Stimulated activated CD8-positive, alpha-beta memory T cell treated with anti-CD3 and anti-CD28 coated beads, Interleukin-15, amount 100 ng/mL, for 24 hours (primary cell): ENCODE measurements at places on chromosomes 6 and 20.

DNA sequence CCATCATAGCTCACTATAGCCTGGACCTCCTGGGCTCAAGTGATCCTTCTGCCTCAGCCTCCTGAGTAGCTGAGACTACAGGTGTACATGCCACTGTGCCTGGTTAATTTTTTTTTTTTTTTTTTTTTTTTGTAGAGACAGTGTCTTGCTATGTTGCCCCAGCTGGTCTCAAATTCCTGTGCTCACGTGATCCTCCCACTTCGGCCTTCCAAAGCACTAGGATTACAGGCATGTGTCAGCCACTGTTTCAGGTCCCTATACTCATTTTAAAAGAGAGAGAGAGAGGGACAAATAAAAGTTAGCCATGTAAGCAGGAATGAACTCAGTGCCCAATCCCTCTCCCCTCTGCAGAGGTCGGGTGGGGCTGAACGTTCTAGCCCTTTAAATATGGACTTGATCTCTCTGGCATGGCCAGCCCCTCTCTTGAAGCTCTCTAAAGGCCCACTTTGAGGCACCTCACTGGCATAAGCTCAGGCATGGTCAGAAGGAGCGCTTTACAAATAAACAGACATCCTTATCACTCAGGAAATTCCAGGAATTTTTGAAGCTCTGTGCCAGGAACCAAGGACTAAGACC lies 9.0 kb upstream of the SERPINB1 start:
- DNase-seq: no peak

- no peak for DNase-seq
Measured at GRCh38 chr6:15073344-15073789, 172.5 kb upstream of the JARID2 start.

DNA sequence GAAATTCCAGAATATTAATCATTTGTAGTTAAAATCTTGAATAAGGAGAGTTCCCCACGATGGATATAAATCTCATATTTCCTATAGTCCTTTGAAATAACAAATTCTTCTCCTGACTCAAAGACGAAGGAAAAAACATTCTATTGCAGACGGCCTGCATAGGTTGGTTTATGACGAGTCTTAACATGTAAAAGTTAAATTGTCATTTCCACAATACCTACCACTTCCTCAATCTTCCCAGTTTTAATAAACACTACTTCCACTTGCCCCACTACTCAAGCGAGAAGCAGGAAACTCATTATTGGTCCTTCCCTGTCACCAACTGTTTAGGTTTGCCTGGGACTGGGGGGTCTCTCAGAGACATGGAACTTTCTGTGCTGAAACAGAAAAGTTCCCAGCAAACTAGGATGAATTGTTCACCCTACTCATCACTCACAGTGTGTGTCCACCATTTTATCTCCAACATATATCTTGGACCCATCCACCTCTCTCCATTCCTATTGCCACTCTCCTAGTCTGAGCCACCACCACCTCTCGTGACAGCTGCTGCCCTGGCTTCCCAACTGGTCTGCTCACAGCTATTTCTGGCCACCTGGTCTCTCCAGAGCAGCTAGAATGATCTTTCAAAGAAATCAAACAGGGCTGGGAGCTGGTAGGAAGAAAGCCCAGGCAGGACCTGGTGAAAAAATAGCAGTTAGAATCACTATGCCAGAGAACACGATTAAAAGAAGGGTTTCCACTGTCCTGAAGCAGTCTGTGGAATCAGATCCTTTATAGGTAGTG lies 15.1 kb upstream of the ZSCAN9 start:
- no peak for DNase-seq

GRCh38 chr6:168590406-168590805 lies 149.4 kb downstream of the SMOC2 start:
- no peak for DNase-seq

GRCh38 chr6:167996424-167997199 lies 859 bp upstream of the KIF25 start:
- no peak for DNase-seq

- DNase-seq: no peak
Measured at GRCh38 chr6:151004383-151005024, 139.0 kb downstream of the MTHFD1L start.

DNA sequence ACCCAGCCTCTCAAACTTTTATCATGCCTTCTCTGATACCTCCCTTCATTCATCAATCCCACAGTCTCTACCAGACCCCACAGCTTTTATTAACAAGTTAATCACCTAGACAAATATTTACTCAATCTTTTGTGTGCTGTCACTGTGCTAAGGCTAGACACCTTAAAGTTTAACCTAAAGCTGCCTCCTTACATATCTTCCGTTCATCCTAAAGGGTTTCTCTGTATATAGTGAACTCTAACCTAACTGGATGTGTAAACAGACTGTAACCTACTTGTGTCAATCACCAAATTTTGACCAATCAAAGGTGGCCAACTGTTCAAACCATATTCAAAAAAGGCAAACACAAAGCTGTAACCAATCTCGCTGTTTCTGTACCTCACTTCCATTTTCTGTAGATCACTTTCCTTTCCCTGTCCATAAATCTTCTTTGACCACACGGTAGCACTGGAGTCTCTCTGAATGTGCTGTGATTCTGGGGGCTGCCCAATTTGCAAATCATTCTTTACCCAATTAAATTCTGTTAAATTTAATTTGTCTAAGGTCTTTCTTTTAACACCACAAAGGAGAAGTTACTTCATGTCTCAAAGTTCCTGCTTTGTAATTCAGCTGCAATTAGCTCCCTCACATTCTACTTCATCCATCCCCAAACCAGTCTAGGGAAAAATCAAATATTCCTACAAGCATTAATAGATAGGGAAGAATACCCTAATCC lies 72.5 kb downstream of the ARHGAP18 start:
- no peak for DNase-seq

DNA sequence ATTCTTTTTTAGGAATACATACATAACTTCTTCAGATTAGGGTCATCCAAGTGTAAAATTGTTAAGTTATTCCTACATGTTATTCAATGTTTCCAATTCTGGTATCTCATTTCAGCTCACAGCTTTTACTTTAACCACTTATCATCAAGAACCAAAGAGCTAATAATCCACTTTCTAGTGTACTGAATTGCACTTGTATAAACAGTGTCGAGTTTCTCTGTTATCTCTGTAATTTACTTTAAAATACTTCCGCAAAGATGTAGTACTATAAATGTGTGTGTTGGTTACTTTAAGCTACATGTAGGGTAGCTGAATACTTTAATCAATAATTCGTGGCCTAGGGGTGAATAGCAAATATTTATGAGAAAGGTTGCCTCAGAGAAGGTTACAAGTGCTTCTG lies 8.8 kb upstream of the GJA1 start:
- DNase-seq: no peak

DNA sequence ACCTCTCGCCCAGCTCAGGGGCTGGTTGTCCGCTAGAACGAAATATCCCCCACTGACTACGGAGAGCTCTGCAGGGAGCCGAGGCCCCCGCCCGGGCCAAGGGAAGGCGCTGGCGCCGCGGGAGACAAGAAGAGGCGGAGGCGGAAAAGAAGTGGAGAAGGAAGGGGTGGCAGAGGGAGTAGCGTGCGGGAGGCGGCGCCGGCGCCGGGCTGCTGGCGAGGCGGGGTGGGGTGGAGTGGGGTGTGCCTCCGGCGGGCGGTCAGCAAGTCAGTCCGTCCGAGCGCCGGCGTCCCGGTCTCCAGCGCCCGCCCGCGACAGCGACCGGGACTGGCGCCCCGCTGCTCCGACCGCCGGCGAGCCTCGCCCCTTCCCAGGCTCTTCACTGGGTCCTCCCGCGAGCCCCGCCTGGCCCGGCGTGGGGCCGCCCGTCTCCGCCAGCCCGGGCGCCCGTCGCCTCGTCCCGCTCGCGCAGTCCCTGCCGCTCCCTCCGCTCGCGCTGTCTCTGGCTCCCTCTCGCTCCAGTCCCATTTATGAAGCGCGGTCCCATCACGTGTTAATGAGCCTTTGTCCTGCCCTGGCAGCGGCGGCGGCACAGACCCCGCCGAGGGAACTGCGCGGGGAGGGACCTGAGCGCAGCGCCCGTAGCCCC lies at the start of gene CNR1:
TSS of gene CNR1 (minus strand) at position 504 of the 649 bp plus-strand sequence. CDS start 21,073 bp downstream, outside the sequence.
- DNase-seq: no peak

DNA sequence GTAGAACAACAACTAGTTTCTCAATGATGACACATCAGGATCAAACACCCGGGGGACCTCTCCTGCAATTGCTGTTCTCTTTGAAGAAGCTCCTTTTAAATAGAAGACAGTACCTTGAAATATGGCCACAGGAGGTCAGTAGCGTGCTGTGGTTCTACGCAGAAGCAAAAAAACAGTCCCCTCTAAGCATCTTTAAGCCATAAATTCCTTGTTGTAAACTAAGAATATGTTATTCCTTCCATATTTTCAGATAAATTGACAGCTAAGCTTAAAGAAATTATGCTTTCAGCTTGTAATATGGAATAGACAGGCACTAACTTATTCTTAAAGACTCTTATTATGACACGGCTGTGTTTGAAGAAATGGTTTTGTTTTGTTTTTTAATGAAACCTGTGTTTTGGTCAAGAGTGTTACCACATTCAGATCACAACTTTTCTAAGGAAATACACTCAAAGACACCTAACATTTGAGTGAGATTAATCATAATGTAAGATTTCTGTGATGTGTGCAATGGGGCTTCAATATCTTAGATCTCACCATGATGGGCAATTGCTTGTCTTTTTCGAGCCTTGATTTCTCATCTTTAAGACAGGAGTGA lies 49.7 kb upstream of the IL20RA start:
- DNase-seq: no peak

DNA sequence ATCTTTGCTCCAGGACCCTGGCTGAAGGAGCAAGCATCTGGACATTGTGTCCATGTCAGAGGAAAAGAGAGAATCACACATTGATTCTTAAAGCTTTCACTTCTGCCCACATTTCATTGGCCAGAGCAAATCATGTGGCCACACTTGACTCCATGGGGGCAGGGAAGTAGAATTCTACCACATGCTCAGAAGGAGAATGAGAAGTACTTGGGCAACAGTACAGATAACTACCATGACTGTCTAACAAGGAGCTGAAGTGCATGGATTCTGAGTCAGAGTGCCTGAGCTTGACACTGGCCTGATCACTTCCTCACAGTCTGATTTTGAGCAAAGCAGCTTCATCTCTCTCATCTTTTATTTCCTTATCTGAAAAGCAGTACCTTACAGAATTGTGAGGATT lies 38.6 kb downstream of the GHRH start:
- DNase-seq: no peak

- peak; percentile 76 for DNase-seq
Measured at GRCh38 chr20:1225783-1226654, at the start of gene RAD21L1. Gene RAD21L1 (plus strand): TSS chr20:1226044. CDS start chr20:1228454, 2,410 bp downstream.

- DNase-seq: no peak
Measured at GRCh38 chr6:170371588-170371987, 65.0 kb downstream of the FAM120B start.

- no peak for DNase-seq
Measured at GRCh38 chr6:82893889-82894652, 171.6 kb downstream of the UBE3D start.

DNA sequence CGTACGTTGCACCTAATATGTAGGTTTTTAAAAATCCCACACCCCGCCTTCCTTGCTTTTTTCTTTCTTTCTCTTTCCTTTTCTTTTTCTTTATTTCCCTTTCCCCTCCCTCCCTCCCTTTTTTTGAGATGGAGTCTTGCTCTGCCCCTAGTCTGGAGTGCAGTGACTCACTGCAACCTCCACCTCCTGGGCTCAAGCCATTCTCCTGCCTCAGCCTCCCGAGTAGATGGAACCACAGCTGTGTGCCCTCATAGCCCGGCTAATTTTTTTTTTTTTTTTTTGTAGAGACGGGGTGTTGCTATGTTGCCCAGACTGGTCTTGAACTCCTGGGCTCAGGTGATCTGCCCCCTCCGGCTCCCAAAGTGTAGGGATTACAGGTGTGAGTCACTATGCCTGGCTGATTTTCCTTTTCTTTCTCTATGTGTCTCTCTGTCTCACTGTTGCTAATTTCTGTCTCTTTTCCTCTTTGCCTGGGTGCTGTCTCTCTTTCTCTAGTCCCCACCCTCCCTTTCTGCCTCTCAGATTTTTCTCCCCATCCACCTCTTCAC lies 61.2 kb downstream of the SRC start:
- DNase-seq: no peak

- DNase-seq: no peak
Measured at GRCh38 chr6:167157414-167157813, 366 bp downstream of the GPR31 start.

DNA sequence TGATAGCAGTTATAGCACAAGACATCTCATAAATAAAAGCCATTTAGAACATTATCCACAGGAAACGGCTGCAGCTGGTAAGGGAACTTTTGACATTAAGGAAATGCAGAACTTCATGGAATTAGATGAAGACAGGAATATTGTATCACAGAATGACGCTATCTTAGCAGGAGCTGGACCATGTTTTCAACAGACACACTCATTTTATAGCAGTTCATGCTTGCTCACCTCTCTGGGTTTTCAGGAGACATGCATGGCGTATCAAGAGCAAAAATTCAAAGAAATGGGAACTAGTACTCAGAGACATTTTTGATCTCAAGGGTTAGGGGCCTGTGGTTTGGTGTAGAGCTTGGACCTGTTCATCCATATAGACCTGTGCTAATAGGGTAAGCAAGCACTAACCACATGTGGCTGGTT lies 125.0 kb downstream of the FYN start:
- DNase-seq: no peak

DNA sequence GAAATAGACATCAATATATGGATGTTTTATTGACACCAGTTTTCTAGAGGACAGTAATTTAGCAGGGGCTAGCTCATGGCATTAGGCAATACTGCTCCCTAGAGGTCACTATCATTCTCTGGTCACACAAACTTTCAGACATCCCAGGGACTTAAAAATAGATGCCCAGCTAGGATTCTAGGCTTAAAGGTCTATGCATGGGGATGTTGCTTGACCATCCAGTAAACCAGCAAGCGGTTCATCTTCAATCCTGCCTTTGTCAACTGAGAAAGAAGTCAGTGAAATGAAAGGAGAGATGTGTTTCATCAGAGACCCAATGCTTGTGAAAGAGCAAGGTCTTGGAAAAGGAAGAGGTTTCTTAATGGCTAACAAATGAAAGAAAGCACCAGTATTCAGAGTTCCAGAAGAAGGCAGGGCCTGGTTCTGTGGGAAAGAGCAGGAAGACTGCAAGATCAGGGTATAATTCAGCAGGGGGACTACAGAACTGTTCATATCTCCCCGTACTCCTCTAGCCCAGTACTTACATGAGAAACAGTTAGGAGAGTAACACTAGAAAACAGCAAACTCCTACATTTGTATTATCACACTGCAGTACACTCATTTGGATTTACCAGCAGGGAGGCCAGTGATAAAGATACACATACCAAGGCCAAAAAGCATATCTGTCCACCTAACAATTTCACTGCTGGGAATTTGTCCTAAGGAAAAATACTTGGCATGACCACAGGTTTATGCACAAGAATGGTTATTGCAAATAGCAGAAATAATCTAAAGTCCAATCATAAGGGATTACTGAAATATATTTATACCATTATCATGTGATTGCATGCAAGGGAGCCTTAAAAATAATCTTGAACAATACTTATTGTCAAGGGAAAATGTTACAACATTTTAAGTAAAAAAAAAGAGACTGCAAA lies 151.4 kb upstream of the LAMA2 start:
- no peak for DNase-seq
